ENCODE measurements at places on chromosomes 2 and 18. TPM values are rescaled to one million over a fixed set of nuclear protein-coding genes. Genes with fewer than 3 reads are reported as not detected.

DNA sequence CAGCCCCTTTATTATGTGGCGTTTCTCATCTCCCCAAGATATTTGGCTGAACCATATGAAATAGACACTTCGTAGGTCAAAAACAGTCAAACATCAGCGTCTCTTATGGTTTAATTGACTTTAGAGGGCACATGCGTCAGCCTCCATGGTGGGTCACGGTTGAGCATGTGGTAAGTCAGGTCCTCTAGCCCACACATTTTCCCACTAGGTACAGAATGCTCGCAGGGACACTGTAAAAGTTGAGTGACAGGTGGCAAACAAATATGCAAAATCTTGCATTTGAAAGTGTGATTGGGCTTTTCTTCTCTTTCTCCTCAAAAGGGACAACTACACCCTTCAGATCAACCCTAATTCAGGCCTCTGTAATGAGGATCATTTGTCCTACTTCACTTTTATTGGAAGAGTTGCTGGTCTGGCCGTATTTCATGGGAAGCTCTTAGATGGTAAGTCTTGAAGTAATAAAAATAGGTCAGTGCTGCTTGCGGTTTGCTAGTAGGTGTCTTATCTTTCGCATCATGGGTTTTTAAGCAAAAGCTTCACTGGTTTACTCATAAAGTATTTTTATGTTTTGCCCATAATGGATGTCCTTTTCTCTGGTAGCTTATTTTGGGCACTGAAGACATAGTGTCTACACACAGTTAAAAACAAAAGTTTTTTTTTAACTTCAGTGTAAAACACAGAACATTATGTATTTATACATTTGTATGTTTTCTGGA lies 261.3 kb downstream of the ALPK2 start:
- DNase-seq, result peak; percentile 53

GRCh38 chr2:11839916-11840315 lies 93.5 kb downstream of the LPIN1 start:
- no peak for DNase-seq

Gene PLGLB1
- 0.66 TPM for total RNA-seq

Gene LYPD6B
- total RNA-seq, result not detected
